ENCODE measurements at places on chromosomes 1 and 21. TPM values are rescaled to one million over a fixed set of nuclear protein-coding genes. Genes with fewer than 3 reads are reported as not detected.

OR10K2 gene
- not detected for total RNA-seq

DNA sequence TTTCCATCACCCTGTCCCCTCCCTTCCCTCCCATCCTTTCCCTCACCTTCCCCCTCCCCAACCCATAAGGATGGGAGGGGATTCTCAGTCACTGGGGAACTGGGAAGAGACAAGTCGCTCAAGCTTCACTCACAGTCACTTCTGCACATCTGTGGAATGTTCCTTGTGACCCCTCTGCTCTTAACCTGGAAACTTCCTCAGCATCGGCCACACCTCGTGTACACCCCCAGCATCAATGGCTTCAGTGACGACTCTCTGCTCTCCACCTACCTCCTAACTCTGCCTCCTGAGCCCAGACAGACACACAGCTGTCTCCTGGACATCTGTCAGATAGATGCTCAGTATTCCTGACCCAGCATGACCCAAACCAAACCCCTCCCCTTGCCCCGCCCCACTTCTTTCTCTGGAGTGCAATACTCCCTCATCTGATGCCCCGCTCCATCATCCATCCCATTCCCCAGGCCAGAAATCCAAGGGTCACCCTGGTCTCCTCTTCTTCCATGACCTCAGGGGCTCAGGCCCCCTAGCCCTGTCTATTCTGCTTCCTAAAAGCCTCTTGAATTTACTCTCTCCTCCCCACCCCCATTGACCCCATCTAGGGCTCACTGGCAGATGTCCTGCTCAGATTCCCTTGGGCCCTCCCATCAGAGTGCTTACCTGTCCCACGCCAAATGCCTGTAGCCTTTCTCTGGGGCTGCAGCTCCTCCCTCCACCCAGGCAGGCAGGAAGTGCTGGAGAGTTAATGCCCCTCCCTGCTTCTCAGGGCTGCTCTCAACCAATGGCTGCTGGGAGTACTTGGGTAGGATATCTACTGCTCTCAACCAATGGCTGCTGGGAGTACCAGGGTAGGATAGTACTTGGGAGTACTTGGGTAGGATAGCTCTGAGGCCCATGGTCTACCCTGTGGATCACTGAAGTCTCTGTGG lies 83.1 kb upstream of the CSF3R start:
- no peak for DNase-seq

DNA sequence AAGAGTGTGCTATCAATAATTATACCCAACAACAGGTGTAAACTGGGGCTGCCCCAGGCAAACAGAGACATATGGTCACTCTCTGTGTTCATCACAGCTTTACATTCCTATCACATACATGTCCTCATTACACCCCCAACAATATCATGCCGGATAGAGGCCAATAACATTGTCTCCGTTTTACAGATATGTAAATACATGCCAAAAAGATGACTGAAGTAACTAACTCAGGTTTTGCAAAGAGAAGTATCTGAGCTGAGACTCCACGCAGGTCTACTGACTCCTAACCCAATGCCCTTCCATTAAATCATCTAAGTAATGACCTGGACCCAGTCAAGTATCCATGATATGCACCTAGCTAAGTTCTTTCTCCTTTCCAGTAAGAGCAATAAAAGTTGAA lies 55.0 kb downstream of the JAK1 start:
- no peak for DNase-seq

- DNase-seq, result no peak
Observed at GRCh38 chr1:160520999-160521398, 2.1 kb downstream of the SLAMF6 start.

GRCh38 chr1:78156805-78157521 lies 111.2 kb downstream of the GIPC2 start:
- DNase-seq, result peak; percentile 94
